Stimulated activated CD4-positive, alpha-beta T cell treated with anti-CD3 and anti-CD28 coated beads, Interleukin-15, amount 100 ng/mL, for 48 hours (primary cell): ENCODE measurements at places on chromosomes 12 and 14.

- DNase-seq = no peak
Measured at GRCh38 chr12:42468921-42469320, 120.6 kb downstream of the PRICKLE1 start.

DNA sequence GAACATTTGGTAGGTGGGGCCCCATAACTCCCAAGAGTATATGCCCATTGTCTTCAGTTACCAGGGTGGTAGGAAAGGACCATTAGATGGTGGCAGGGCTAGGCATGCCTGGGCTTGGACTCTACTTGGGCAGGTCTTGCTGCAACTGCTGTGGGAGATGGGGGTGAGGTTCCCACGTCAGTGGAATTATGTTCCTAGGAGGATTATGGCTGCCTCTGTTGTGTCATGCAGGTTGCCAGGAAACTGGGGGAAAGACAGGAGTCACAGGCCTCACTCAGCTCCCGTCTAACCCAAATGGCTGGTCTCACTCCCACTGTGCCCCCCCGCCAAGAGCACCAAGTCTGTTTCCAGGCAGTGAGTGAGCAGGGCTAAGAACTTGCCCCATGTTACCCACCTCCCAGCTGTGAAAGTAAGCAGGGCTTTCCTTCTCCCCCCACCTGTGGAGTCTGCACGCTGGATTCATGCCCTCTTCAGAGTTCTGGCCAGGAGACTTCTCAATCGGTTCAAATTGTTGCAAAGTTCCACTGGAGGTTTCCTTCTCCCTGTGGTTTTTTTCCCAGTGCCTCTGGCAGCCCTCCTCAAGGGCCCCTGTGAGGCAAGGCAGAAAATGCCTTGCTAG, 337.5 kb downstream of the CCDC91 start:
- DNase-seq = no peak

DNA sequence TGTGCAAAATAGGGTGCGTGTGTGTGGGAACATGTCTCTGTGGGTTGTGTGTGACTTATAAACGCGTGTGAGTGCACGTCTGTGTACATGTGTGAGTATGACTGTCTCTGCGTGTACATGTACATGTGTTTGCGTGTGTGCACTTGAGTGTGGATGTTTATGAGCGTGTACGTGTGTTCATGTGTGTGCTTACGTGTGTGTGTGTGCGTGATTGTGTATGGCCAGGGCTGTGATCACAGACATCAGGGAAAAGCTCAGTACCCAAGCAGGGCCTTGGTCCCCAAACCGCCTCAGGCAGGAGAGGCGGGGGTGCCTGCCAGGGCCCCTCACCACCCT, 326.3 kb upstream of the DIO3 start:
- no peak for DNase-seq

GRCh38 chr12:92717202-92717601, 14.4 kb downstream of the PLEKHG7 start:
- DNase-seq = no peak

DNA sequence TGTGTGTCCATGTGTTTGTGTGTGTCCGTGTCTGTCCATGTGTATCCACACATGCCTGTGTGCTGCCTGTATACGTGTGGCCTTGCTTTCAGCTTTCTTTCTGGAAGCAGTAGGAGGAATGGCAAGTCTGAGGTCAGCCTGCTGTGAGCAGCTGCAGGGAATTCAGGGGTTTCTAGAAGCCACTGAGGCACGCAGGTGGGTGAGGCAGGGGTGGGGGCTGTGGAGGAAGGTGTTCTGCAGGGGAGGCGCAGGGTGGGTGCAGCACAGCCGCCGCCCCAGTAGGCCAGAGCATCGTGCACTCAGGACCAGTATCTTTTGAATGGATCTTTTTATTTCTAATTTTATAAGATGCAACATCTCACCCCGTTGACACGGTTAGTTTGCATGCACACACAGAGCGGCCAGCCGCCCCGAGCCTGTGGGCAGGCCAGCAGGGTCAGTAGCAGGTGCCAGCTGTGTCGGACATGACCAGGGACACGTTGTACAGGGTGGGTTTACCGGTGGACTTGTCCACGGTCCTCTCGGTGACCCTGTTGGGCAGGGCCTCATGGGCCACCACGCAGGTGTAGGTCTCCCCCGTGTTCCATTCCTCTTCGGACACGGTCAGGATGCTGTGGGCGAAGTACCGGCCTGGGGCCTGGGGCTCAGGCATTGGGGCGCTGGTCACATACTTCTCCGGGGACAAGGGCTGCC, 327.7 kb downstream of the TMEM121 start:
- DNase-seq = no peak

DNA sequence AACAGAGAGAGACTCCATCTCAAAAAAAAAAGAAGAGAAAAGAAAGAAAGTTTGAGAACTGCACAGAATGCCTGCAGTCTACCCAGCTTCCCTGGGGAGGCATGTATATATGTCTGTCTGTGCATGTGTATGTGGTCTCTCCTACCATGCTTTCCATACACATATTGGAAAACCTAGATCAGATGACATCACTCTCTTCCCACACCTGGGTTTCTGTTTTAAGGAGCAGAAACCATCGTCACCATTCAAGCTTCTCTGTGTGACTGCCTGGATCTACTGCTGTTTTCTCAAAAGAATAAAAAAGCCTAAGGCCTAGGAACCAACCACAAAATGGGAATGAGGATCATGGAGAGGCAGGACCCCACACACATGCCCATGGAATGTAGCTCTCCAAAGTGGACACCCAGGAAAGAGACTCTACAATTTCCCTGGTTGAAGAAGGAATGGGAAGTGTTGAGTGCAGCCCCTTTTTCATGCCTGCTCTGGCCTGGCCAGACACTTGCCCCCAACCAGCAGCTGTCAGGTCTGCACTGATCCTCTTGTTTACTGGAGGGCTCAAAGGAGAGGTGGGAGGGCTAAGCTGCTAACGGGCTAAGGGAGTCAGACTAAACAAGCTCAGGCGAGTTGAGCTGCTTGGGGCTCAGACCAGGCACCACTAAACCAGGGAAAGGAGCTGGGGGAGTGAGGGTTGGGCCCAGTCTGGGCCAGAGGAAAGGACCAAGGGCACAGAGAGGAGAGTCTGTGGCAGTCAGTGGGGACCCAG, 7.7 kb upstream of the PCK2 start:
- DNase-seq = no peak

DNA sequence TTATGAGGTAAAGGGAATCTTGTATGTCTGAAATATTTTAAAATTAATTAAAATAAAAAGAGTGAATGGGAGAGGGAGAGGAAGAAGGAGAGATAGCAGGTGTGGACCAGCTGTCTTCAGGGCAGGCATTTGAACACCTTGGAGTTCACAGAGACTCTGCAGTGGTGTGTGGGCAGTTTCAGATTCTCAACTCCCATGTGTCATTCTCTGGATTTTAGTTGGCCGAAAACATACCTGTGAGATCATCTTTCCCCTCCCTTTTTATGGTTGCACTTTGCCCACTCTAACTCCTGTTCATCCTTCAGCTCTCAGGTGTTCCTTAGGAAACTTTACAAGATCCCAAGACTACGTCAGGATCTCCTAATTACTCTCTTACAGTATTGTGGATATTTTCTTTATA, 108.1 kb downstream of the ERC1 start:
- DNase-seq = no peak

- no peak for DNase-seq
Measured at GRCh38 chr14:27148143-27148542, 550.3 kb upstream of the NOVA1 start.

DNA sequence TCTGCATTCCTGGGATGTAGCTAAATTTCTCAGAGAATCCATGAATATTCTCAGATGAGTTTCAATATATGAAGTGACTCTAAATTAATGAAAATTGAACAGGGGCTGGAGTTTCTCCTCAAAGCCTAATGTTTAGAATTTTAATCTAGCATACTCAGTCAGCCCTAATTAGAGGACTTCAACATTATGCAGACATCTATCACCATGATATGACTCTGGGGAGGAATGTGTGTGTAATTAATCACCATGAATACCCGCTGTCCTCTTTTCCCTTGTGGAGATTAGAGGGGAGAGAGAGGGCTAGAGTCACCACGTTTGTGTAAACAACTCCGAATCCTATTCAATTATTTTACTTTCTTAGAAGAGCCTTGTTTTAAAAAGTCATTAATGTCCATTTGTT, 698.6 kb upstream of the MDGA2 start:
- DNase-seq = no peak

GRCh38 chr12:43284486-43285158, 267.4 kb downstream of the ADAMTS20 start:
- no peak for DNase-seq

GRCh38 chr12:19967431-19967830, 400.9 kb upstream of the PDE3A start:
- no peak for DNase-seq

DNA sequence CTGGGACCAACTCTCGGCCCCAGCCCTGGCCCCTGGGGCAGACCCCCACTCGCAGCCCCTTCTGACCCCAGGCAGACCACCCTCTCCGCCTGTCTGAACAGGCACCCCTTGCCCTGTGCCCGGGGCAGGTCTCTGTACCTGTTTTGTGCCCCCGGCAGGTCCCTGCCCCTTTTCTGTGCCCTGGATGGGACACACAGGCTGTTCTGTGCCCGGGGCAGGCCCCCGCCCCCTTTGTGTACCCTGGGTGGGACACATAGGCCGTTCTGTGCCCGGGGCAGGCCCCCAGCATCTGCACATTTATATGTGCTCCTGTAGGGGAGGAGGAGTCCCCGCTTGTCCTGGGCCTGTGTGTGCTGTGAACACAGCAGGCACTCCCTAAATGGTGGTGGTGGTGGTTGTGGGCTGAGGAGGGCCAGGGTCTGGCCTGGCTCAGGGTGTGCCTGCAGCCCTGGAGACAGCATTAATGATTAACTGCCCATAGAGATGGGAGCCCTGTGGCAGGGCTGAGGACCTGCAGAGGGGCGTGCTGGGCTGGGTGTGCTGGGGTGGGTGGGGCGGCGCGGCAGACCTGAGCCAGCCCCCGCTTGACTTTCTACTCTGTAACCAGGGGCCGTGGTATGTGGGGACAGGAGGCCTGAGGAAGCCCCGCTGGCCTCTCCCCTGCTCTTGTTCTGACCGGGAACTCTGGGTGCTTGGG, 3.7 kb downstream of the FBRSL1 start:
- DNase-seq = no peak

DNA sequence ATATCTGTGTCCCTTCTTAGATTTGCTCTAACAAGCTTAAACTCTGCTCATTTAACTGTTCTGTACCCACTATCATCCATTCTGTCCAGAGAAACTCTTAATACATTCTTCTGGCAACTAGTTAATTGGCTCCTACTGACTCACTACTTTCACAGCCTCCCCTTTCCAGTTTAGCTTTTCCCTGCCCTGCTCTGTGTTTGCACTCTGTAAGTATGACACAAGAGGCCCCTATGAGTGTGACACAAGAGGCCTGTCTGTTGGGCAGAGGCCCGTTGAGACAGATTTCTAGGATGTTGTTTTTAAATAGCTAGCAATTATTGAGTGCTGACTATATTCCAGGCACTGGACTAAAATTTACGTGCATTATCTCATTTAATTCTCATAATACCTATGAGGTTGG, 246.0 kb upstream of the DAAM1 start:
- DNase-seq = no peak

DNA sequence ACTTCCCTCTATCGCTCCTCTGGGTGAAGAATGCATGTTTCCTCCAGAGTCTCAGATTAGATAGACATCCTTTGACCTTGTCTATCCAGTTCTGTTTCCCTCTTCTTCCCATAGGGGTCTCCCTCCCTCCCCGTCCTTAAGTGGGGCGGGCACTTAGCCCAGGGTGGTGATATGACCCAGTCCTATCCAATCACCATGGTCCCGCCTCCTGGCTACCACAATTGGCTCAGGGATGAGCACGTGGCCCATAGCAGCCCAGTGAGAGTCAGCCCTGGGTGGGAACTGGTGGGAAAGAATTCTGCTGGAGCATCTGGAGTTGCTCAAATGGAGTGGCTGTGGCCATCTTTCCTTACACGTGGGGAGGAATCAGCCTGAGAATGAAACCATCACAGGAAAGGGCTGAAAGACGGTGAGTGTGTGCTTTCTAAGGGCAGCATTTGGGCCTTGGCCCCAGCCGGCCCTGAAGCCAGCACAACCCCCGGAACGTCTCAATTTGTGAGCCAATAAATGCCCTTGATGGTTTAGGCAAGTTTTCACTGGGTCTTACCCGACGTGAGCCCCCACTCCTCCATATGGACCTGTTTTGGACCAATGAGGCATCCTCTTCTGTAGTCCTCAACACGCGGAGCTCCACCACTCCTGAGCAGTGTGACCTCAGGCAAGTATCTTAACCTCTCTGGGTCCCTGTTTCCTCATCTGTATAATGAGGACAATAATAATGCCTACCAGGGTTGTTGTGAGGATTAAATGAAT, 14.4 kb upstream of the MLXIP start:
- DNase-seq = no peak

DNA sequence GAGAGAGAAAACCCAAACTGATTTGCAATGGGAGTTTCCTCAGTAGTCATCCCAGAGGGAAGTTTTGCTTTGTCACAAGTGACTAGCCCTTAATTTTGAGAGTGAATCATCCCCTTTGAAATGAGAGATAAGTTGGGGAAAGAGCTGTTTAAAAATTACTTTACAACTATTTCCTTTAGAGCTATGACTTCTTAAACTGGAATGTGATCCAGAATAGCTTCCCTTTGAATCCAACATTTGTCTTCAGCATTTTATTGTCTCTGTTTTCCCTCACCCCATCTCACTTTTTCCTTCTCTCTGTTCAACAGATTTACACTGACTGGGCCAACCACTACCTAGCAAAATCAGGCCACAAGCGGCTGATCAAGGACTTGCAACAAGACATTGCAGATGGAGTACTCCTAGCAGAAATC, 109.3 kb downstream of the NAV3 start:
- no peak for DNase-seq

DNA sequence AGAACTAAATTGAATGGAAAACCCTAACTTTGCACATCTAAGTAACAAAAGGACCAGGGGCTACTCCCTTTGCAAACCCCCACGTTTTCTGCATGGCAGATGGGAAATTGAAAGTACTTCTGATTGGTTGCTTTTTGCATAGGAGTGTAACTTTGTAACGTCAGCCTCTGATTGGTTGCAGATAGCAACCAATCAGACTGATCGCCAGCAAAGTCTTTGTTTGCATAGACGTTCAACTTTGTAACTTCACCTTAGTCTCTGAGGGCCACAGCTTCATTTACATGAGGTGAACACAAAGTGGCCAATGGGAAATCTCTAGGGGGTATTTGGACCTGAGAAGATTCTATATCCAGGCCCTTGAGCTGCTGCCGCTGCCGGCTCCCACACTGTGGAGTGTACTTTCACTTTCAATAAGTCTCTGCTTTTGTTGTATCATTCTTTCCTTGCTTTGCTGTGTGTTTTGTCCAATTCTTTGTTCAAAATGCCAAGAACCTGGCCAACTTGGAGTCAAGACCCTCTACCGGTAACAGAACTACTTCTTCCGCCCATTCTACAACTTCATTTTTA, 102.5 kb upstream of the PRICKLE1 start:
- DNase-seq = no peak
